ENCODE measurements at places on chromosomes 1 and 21.

GRCh38 chr1:161313554-161314200 is 504 bp upstream of the SDHC start:
- DNase-seq: no peak

- no peak for DNase-seq
These were observed 61.1 kb downstream of the XCL1 start for GRCh38 chr1:168637350-168637991.

- DNase-seq: no peak
These were observed 55.1 kb downstream of the AGPAT3 start for GRCh38 chr21:43919871-43920801.

GRCh38 chr1:20949871-20950590 is 162.9 kb upstream of the HP1BP3 start:
- DNase-seq: no peak

GRCh38 chr1:167486090-167486824 is 32.1 kb downstream of the CD247 start:
- DNase-seq: no peak

GRCh38 chr1:24036088-24036487 is 56.0 kb upstream of the SRSF10 start:
- no peak for DNase-seq

- DNase-seq: peak; percentile 22
These were observed 66.0 kb downstream of the BCAR3 start for GRCh38 chr1:93615582-93616150.

DNA sequence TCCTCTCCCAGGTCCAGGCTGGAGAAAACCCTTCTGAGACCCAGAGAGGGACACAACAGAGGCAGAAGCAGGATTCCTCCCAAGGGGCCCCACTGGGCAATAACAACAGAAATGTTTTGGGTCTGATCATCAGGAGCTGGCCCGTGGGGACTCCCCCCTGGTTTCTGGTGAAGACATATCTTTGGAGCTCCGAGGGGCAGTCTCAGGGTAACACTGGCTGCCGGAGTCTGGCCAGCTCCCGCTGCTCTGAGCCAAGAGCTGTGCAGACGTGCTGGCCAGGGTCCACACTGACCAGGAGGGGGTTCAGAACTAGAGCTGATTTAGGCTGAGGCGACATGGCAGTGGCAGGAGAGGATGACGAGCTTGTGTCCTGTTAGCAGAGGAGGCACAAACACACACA is 13.1 kb downstream of the ECE1 start:
- no peak for DNase-seq

GRCh38 chr1:84078108-84078841 is 65.8 kb upstream of the PRKACB start:
- no peak for DNase-seq

DNA sequence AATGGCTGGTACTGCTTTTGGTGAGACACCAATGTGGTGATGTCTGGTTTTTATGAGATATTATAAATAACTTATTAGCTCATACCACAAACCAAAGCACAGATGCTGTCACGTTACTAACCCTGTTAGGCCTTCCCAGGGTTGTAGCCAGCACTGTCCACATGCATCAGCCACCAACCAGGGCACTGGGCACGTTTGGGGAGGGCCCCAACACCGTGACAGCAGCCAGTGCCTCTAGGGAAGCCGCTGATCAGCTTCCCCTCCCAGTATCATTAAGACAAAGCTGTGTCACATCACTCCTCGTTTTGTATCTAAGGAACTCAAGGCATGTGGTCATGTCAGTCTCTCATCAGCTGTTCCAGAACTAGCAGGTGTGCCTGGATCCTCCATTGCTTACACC is 13.9 kb downstream of the URB1 start:
- no peak for DNase-seq

DNA sequence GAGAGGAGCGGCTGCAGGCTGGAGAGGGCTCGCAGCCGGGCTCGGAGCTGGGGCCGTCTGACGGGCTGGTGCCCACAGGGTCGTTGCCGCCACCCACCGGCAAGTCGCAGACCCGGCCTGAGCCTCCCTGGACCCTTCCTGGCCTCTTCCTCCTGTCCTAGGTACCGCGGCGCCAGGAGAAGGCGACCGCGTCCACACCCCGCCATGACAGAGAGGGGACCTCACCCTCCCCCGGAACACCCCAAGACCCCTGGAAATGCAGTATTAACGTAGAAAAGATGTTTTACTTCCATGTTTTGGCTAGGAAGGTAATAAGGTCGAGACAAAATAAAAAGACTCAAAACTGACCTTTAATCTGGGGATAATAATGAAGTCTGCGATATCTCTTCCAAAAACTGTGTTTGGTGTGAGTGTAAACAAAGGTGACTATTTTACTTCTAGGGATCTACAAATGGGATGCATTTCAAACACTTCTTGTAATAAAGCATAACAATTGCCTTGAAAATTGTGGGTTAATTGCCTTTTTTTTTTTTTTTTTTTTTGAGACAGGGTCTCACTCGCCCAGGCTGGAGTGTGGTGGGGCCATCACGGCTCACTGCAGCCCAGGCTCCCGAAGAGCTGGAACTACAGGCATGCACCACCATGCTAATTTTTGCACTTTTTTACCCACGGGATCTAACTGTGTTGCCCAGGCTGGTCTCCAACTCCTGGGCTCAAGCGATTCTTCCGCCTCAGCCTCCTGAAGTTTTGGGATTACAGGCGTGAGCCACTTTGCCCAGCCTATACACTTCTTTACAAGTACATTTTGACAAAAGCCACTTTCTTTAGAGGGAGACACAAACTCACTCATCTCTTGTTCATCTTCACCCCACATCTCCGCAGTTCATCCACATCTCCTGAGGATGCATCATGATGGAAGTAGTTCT is 838 bp upstream of the RSRP1 start:
- DNase-seq: no peak

GRCh38 chr21:41133874-41134522 is 34.0 kb upstream of the BACE2 start:
- no peak for DNase-seq

DNA sequence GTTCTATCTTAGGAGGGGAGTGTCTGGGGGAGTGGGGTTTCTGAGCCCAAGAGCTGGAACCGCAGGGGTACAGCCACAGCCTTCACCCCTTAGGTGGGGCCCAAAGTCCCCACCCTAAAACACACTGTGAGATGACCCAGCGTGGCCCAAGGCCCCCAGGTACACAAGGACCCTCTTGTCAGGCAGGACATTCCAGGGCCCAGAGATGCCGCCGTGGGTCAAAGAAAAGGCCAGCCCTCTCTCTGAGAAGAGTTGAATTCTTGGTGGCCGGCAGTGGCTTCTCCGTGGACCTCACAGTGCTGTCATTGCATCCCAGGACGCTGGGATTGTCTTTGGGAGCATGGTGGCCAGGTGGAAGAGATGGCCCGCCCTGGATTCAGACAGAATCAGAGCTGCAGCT is 176.3 kb upstream of the C1orf174 start:
- DNase-seq: no peak

DNA sequence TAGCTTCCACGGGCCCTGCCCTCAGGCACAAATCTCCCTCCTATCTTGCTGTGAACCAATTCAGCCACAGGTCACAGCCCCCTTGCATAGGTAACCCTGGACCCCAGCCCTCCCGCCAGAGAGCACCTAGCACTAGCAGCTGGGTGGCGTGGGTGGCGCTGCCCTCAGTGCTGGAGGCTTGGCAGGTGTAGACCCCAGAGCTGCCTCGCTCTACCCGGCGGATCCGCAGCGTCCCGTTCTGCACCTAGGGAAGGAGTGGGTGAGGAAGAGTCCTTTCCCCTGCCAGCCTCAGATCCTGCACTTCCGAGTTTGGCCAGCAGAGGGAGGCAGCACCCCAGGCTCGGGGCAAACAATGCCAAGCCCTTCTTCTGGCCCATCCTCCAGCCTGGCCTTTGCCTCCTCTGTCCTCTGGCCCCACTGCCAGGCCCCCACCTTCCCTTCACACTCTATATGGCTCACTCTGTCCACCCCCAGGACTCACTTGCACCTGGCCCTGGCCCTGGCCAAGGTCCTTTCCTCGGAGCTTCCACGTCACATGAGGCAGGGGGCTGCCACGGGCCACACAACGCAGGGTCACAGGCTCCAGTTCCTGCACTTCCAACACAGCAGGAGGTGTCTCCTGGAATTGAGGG is 9.0 kb downstream of the IGSF9 start:
- DNase-seq: peak; percentile 75

GRCh38 chr1:181601186-181601950 is 118.1 kb downstream of the CACNA1E start:
- no peak for DNase-seq

- no peak for DNase-seq
These were observed 33.5 kb downstream of the KCNC4 start for GRCh38 chr1:110243574-110243973.

GRCh38 chr1:19240673-19241538 is 10.4 kb downstream of the EMC1 start:
- peak; percentile 42 for DNase-seq

GRCh38 chr1:45617618-45618017 is 6.2 kb downstream of the CCDC17 start:
- DNase-seq: no peak

- DNase-seq: no peak
These were observed 48.8 kb downstream of the KIF21B start for GRCh38 chr1:200974711-200975110.

DNA sequence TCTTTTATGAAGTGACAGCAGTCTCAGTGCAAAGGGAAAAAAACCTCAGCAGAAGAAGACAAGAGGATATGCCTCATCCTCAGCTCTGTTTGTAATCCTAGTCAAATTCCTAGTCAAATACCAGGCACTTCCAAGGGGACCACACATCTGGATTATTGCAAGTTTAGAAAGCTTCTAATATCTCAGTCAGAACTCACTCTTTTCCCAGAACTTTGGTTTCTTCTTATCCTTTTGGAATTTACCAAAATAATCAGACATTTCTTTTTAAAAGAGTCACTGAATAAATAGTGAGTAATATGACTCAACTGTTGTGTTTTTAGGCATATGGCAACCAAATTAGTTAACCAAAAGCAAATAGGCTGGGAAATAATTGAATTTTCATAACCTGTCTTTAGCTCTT is 47.8 kb downstream of the PRRX1 start:
- DNase-seq: no peak

- no peak for DNase-seq
These were observed 103.9 kb downstream of the SLC44A5 start for GRCh38 chr1:75506976-75507375.

GRCh38 chr1:162003061-162003829 is 20.4 kb downstream of the OLFML2B start:
- no peak for DNase-seq

- DNase-seq: peak; percentile 16
These were observed 58.4 kb upstream of the CXADR start for GRCh38 chr21:17454315-17455027.

- DNase-seq: no peak
These were observed 111.0 kb downstream of the EDEM3 start for GRCh38 chr1:184643661-184644060.

- DNase-seq: no peak
These were observed 11.8 kb upstream of the TMEM39B start for GRCh38 chr1:32060914-32061313.

DNA sequence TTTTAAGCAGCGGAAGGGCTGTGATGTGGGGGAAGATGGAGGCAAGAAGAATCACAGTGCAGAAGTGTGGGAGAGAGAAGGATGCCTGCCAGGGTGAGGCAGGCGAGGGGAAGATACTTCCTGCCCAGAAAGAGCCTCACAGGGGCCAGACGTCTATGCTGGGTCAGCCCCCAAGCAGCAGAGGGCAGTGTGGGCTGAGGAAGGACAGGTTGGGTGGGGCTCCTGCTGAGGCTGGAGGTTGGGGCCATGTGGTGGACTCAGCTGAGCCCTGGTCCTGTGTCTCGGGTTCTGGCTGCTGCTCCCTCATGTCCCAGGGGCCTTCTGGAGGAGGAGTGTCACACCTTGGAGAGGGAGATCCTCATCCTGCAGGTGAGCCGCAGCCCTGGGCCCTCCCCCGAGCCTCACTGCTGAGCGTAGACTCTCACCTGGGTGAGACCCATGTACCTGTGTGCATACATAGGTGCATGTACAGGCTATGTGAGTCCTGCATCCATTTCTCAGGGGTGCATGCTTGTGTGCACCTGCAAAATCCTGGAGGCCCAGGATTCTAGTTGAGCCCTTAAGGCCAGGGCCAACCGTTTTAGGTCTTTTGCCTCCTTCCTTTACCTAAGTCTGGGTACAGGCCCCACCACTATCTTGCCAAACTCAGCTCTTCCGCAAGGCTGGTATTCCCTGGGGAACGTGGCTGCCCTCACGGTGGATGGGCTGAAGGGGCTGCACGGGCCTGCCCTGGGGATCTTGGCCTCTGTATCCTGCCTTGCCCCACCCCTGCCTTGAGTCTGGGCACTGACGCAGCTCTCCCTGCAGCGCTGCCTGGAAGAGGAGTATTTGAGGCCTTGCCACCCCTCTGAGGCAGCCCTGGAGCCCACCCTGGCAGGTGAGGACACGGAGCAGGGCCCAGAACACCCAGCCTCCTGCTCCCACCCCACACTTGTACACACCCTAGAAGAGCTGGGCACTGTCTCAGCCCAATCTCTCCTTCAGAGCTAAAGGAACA is 3.7 kb downstream of the CCDC24 start:
- no peak for DNase-seq
